Liver (tissue), 10 donors: ENCODE measurements at places on chromosomes 3 and 15. TPM values are rescaled to one million over a fixed set of nuclear protein-coding genes. Genes with fewer than 3 reads are reported as not detected.

PLA2G4E gene
- not detected for polyA plus RNA-seq

AADAC gene
- polyA plus RNA-seq, result 285 TPM

ESYT3 gene
- 0.06 TPM for polyA plus RNA-seq

MAPKAPK3 gene
- polyA plus RNA-seq, result 13.9 TPM

ARPP21 gene
- polyA plus RNA-seq, result not detected

OTOL1 gene
- polyA plus RNA-seq, result not detected

DNA sequence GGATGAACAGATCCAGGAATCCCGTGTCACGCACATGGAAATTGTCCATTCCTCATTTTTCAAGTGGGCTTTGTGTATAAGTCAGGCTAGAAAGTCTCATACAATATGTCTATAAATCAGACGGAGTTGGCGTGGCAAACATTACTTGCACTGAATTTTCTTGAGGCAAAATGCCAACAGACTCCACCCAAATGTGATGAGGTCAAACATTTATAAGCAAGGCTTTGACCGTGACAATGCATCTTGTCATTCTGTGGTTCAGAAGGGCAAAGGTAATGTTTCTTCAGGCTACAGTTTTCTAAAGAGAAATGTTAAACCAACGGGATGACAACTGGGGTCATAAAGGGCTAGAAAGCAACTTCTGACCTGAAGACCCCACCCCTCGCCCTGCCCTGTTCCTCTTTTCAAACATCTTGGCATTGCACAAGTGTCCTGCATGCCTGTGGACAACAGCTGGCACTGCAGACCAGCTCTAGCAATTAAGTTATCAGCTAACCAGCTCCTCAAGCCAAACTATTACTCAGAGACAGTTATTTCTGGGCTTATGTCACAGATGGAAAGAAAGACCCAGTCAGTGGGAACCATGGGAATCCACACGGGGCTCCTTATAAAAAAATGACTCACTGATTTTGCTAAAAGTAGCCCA is 36.5 kb upstream of the SPTBN5 start:
- no peak for DNase-seq
- H3K27ac ChIP-seq, result no peak overlapping the region
- no peak overlapping the region for H3K4me3 ChIP-seq
- H3K4me1 ChIP-seq, result peaks cover 7% of the 10 kb centered on the region

GRCh38 chr15:43968551-43968950 is 141.7 kb downstream of the WDR76 start:
- H3K4me1 ChIP-seq, result no peaks in the 10 kb centered on the region
- no peak overlapping the region for H3K27ac ChIP-seq
- no peak for DNase-seq

DNA sequence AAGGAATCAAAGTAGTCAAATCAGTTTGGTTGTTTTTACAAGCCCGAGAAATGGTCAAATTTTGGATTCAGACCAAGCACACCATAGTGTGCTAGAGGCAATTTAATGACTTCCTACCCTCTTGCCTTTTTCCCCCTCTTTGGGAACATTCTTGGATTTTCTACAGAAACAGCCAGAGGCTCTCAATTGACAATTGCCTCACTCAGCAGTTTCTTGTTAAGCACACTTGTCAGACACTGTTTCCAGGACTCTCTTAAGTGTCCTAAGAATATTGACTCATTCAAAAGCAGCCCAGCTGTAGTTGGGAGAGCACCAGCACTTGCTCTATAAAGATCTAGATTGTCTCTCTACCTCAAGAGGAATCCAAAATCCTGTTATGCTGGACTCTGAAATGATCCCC is 1.5 kb upstream of the SLC35G2 start:
- H3K27me3 ChIP-seq, result no peaks in the 10 kb centered on the region
- no peak for DNase-seq
- H3K4me1 ChIP-seq, result peaks cover 9% of the 10 kb centered on the region

DNA sequence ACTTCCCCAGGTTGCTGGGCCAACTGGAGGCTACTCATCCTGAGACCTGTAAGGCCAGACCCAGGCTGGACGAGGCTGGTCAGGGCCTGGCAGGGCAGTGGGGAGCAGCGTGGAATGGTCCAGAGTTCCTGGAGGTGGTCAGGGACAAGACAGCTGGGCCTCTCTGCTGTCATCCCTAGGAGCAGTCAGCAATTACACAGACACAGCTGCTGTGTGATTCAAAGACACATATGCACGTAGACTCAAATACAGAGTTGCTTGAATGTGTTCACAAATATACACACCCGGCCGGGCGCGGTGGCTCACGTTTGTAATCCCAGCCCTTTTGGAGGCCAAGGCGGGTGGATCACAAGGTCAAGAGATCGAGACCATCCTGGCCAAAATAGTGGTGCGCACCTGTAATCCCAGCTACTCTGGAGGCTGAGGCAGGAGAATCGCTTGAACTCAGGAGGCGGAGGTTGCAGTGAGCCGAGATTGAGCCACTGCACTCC is 1.5 kb upstream of the CD276 start:
- no peak overlapping the region for H3K27ac ChIP-seq
- H3K27me3 ChIP-seq, result no peaks in the 10 kb centered on the region
- no peak overlapping the region for H3K4me3 ChIP-seq

DNA sequence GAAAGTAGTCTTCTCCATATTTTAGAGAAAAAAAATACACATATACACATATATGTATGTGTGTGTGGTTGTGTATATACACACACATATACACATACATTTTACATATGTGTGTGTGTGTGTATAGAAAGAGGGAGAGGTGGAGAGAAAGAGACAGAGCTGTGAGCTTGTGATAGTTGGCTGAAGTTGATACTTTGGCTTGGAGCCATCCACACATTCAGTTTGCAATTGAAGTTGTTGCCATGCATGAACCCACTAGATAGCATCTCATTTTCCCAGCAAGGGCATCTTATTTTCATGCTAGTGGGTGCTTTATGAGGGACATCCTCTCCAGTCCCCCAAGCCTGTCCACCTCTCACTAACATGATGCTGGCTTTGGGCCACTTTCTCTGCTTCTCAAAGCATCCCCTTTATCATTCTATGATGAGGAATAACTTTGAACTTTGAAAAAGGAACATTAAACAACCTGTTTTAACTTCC is 228.6 kb downstream of the ZNF621 start:
- no peaks in the 10 kb centered on the region for H3K27me3 ChIP-seq
- H3K27ac ChIP-seq, result no peak overlapping the region
- DNase-seq, result no peak
- H3K4me1 ChIP-seq, result no peaks in the 10 kb centered on the region
- H3K4me3 ChIP-seq, result no peak overlapping the region
- no peaks in the 10 kb centered on the region for H3K36me3 ChIP-seq

- no peak overlapping the region for H3K4me3 ChIP-seq
- no peak for DNase-seq
- H3K36me3 ChIP-seq, result no peaks in the 10 kb centered on the region
These were observed 31.6 kb downstream of the SHOX2 start for GRCh38 chr3:158074591-158074990.

DNA sequence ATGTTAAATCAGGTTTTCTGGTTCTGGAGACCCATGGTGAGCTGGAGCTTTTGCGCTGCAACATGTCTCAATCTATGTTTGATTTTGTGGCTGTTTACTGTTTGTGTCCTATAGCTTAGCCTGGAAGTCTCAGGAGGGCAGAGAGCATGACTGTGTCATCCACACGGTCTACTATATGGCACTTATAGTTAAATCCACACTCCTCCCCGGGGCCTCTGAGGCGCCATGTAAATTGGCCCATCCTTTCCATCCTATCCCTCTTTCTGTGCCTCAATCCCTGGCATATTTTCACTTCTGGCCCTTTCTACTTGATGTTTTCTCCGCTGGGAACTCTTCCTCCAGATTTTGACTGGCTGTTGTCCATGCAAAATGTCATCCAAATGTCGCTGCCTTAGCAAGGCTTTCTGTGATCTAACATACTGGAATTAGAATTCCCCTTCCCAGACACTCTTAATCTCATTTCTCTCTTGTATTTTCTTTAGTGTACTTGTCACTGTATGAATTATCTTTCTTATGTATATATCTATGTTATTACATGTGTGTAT is 560.8 kb upstream of the RGMA start:
- no peak overlapping the region for H3K4me3 ChIP-seq
- H3K27me3 ChIP-seq, result no peaks in the 10 kb centered on the region
- H3K36me3 ChIP-seq, result no peaks in the 10 kb centered on the region
- no peak for DNase-seq
- no peak overlapping the region for H3K27ac ChIP-seq

- no peaks in the 10 kb centered on the region for H3K36me3 ChIP-seq
- H3K4me3 ChIP-seq, result no peak overlapping the region
- peaks cover 5% of the 10 kb centered on the region for H3K4me1 ChIP-seq
- H3K27me3 ChIP-seq, result no peaks in the 10 kb centered on the region
These were observed 145.8 kb upstream of the THRB start for GRCh38 chr3:24640330-24640877.
